Aorta (tissue), 5 donors: ENCODE measurements at places on chromosomes 7 and 10.

DNA sequence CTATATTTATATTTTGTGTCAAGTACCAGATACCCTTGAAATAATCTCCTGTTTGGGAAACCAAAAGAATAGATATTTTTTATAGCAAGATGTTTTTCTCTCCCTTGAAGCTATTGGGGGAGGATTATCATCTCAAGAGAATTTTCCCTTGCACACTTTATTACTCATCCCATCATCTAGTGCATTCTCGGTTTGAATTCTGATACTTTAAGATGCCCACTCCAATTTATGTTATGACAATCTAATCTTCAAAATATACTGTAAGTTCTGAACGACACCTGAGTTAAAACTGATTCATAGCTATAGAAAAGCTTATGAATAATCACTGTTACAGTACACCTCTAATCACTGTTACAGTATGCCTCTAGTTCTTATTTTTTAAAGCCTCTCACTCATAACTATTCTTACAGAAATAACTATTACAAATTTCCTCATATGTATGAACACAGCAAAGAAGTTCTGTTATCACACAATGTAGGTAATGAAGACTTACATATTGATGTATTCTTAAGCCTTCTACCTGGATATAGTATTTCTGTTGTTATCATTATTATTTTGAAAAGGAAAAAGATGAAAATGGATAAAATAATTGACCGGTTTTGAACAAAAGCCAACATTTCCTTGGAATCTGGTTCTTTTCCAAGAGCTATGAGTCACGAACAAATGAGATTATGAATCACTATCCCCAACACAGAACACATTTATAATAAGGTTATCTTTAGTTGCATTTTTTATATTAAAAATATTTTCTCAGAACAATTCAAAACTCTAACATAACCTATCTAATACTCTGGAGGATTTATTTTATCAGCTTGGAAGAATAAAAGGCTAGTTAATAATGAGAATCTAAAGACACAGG is 72.3 kb upstream of the FAM13C start:
- DNase-seq, result no peak

GRCh38 chr10:24086296-24087086 is 122.4 kb upstream of the KIAA1217 start:
- DNase-seq, result no peak

GRCh38 chr10:86979296-86979818 is 11.1 kb downstream of the ADIRF start:
- DNase-seq, result no peak

- no peak for DNase-seq
These were observed 294.4 kb upstream of the MYO3A start for GRCh38 chr10:25639646-25640045.
